ENCODE measurements at places on chromosomes 3 and 15.

GRCh38 chr3:131922356-131922755 lies 112.5 kb downstream of the CPNE4 start:
- no peak for DNase-seq

DNA sequence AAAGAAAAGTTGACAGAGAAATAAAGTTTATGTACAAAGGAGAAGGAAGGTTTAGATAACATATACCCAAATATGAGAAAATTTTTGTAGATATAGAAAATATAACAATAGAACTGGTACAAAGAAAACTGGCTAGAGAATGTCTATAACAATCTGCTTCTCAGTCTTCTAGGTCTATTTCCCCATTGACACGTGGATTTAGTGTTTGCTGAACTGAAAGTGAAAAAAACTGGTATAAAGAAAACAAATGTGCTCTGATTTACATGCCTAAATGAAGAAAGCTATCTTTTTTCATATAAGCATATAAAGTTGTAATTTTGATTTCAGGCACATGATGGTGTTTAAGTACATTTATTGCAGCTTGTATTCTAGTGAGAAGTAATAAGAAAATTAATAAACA lies 9.8 kb downstream of the KCNMB2 start:
- no peak for DNase-seq

DNA sequence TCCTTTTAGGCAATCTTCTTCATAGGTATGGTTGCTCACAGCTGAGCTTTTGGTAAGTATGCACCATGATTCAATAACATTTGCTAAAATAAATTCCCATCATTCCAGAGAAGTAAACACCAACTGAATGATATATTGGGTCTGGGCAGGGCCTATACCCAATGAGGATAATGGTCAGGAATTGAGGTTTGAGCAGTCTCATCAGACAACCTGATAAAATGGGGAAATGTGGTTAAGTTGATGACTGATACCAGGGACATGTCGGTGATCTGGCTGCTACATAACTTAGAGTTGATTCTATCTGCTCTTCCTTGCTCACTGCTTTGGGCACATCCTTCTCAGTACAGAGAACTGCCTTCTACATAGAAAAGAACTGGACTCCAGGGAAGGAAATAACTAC lies 92.9 kb downstream of the GPR156 start:
- DNase-seq = no peak

- no peak for DNase-seq
Measured at GRCh38 chr15:95450413-95450812, 880.1 kb upstream of the NR2F2 start.

DNA sequence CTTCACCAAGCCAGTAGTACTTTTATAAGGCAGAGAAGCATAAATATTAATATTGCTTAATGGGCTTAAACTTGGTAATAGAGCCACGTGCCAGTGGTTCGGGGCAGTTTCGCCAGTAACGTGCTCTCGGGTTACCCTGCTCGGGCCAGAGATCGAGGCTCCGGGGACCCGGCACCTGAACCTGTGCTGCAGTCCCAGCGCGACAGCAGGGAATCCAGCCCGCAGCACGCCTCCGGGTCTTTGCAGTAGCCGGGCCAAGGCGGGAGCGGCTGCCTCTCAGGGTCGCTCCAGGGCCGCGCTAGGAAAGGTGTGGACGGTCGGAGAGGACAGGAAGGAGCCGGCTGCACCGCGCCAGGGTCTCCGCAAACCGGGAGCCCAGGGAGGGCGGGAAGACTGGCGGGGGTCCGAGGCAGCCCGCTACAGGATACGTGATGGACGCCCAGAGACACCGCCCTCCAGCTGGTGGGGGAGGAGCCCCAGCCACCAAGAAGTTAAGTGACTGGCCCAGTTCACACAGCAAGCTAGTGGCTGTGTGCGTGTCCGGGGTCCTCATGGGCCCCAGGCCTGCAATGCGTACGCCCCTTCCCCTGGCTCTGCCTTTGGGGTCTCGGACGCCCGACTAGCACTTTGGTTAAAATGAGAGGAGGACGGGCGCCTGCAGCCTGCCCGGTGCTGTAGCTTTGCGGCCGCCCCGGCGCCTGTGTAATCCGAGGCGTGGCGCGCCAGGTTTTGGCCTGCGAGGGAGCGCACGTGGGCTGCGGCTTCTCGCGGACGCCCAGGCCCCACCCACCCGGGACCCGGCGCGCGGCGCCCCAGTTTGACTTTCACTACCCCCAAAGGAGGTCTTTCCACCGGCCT lies 1.2 kb upstream of the PDE8A start:
- peak; percentile 76 for DNase-seq

GRCh38 chr15:77349666-77350065 lies 70.2 kb downstream of the PEAK1 start:
- no peak for DNase-seq

DNA sequence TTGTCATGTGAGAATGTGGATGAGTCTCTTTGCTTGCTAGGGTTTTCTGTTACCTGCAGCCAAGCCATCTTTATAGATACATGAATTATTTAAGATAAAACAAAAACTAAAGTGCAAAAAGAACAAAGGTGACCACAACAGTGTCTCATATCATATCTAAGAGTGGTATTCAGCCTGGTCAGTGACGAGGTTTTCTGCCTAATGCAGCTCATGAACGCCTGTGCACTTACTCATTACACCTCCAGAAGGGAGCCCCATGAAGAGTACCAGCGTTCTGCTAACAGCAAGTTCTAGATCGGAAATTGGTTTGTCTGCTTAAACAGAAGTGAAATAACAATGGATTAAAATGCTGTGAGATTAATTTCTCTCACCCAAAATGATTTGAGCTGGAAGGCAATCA lies 19.2 kb downstream of the PXYLP1 start:
- DNase-seq = no peak

DNA sequence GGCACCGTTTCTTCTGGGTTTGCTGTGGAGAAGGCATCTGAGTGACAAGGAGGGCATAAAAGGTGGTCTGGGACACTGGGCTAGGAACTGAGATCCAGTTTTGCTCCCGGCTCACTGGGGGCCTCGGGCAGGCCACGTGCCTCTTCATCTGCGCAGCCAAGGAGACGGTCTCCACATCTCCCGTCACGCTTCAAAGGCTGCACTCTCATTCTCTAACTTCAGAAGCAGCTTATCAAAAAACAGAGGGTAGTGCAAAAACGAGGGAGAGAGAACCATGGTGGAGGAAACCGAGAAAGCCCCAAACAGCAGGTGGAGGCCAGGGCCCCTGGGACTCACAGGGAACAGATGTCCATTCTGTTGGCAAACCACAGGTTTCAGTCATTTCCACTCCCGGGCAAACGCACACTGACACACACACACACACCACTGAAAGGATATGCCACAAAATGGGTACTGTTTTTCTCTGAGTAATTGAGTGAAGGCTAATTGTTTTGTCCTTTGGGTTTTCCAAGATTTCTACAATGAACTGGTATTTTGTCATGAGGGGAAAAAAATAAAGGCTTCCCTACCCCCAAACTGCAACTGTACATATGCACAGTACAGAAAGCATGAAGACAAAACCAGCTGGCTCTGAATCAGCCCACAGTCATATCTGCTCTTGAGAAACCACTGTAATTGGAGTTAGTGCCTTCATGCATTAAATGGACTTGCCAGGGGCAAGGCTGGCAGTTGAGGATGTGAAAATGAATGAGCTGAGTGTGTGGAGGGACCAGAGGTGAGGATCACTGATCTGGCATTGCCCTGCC lies 71.9 kb downstream of the MGLL start:
- no peak for DNase-seq

DNA sequence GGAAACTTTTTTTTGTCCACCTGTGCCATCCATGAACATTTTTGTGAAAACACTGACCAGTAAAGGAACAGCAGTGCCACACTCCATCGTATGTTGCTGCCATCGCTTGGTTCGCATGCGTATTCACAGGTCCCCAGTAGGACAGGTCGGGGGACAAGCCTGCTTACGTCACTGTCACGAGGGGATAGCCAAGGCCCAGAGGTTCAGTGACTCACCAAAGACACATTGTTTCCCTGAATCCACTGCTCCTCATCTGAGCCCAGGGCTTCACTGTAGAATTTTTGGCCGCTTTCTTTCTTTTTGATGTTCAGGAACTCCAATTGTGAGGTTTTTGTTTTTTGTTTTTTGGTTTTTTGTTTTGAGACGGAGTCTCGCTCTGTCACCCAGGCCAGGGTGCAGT lies 5.9 kb downstream of the ADPRH start:
- DNase-seq = peak; percentile 9

DNA sequence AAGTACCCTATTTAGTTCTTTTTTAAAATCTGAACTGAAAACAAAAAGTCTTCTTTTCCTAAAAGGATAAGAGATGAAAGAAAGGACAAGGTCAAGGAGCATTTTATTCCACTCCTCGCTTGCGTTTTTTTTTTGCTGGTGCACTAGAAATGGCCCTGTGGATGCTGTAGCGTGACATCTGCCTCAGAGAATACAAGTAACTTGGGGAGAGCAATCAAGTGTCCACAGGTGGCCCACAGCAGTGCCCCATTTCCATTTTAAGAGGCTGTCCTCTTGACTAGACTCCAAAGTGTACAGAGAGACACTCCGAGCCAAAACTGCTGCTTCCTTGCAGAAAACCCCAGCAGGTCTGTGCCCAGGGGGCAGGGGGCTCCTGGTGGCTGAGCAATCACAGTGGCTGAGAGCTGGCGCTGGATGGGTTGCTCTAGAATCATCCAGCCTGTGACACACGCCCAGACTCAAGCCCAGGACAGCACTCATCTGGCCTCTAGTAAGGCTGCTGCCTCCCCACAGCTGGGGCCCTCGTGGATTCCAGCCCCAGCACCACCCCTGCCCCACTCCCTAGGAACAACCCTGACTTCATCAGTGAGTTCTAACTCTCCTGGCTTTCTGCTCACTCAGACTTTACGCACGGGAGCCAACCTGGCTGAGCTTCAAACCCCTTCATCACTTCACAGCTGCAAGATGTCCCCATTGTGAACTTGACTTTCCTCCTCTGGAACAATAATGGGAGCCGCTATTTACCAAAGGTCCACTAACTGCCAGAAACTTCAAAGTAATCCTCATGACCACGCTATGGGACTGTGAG lies 71.1 kb upstream of the SPATA12 start:
- no peak for DNase-seq

DNA sequence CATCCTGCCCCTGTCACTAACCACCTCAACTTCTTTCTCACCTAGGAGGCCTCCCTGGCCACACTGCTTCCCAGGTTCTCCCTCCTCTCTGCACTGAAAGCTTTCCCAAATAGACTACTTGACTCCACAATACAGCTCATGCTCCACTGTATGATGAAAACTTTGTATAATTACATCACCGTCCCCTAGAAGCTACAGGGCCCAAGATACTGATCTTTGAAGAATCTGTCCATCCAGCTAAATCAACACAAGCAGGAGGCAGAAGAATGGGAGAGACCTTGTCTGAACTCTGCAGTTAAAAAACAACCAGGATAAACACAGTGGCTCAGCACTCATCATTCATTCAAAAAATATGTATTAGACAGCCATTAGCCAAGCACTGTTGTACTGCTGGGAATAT lies 26.4 kb upstream of the RPS17 start:
- DNase-seq = no peak

- DNase-seq = no peak
Measured at GRCh38 chr15:71455107-71455506, 339.8 kb downstream of the THSD4 start.

Data from CD4-positive, alpha-beta T cell treated with Interferon gamma for 1 hour (primary cell).